ENCODE measurements at places on chromosomes 7 and 10.
A peak's percentile ranks its signal among the peaks of the same experiment; 100 is the strongest.

GRCh38 chr10:79282388-79282787, 64.9 kb upstream of the PPIF start:
- peak; percentile 50 for DNase-seq

DNA sequence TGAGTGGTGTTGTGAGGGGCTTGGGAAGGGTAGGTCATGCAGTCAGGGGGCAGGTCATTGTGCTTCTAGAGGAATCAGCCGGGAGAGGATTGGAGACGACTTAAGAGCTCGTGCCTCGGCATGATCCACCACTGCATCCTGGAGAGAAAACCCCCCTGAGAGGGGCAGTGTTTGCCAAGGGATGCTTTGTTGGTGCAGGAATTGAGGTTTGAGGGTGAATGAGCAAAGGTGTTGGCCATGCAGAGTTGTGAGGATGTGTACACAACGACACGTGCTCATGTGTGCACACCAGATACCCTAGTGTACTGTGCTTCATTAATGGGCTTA, 85.6 kb upstream of the ANLN start:
- no peak for DNase-seq

- no peak for DNase-seq
Measured at GRCh38 chr7:114531326-114531725, 116.7 kb downstream of the FOXP2 start.

- no peak for DNase-seq
Measured at GRCh38 chr10:78963074-78964034, 105.4 kb upstream of the ZMIZ1 start.

- peak; percentile 81 for DNase-seq
Measured at GRCh38 chr10:78319371-78319770, 285.7 kb downstream of the RPS24 start.

DNA sequence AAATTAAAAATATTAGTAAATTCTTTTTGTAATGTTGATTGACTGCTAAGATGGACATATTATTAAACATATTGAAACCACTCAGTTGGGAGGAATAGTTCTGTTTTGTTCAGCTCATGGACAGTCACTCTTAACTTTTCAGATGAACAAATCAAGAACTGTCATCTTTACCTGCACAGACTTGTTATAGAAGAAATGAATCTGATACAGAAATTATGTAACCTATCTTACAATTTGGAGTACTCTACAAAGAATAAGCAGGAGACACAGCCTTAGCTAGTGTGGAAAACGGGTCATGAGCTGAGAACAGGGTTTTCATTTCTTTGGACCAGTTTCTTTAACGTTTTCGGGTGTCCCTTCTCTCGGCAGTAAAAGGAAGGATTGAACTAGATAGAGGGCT, 1.2 kb upstream of the ANLN start:
- DNase-seq: no peak

DNA sequence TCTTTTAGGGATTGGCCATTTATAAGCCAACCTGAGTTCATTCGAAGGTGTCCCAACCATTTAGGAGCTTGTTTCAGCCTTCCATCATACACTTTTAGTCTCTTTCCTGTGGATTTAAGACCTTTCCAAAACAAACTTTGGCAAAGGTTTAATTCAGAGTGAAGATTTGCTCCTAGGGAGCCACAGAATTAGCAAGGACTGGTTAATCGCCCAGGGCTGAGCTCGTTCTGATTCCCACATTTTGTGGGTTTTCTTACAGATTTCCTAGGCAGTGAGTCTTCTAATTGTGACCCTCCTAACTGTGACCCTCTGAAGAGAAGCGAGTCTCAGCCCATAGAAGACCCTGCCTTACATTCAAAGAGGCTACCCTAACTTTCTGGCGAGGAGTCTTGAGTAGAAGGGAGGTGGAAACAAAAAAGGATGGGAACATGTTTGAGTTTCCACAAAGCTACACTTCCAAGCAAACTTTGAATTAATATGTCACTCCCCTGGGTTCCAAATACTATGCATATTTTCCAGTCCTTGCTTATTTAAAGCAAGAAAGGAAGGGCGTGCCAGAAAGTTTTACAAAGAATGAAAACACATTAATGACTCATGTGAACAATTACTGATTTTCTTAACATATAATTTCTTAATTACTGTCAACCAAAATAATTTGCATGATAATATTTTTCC, 118.3 kb downstream of the ARID5B start:
- no peak for DNase-seq

GRCh38 chr10:116888380-116889055, 39.2 kb downstream of the ENO4 start:
- DNase-seq: no peak

DNA sequence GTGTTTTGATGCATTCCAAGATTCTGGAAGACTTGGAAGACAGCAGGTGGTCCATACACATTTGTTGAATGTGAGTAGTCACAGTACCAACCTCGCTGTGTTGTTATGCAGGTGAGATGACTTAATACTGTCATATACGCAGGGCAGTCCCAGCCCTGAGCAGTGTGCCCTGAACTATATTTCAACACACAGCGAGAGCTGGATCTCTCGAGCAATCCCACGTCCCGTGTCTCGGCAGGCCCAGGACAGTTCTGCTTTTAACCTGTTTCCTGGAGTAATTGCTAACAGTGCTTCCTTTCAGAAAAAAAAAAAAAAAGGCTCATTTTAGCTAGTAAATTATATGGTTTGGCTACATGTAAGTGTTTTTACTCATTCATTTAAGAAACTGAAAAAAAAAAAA, 179.7 kb downstream of the PRKCQ start:
- no peak for DNase-seq

DNA sequence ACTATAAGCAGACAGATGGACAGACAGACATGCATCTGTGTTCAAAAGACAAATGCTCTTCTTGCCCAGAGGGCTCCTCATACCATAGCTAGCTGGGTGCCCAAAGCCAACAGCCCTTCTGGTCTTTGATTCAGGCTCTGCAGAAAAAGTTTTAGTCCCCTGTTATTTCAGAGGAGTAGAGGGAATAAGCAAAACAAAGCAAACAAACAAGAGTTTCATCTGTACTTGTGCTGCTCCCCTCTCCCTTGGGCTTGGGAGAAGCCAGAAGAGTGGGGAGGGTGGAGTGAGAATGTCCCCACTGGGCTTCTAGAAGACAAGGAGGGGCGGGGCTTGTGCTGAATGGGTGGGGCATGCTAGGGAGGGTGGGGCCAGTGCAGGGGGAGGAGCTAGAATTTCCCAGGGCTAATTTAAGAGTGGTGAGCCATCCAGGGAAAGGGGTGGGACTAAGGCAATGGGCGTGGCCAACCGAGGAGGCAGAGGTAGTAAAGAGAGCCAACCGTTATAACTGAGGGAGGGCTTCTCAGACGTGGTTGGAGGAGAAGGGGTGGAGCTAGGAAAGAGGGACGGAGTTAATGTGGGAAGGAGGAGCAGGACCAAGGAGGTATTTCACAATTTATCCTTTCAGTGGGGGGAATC, 101.2 kb upstream of the MGMT start:
- DNase-seq: no peak

DNA sequence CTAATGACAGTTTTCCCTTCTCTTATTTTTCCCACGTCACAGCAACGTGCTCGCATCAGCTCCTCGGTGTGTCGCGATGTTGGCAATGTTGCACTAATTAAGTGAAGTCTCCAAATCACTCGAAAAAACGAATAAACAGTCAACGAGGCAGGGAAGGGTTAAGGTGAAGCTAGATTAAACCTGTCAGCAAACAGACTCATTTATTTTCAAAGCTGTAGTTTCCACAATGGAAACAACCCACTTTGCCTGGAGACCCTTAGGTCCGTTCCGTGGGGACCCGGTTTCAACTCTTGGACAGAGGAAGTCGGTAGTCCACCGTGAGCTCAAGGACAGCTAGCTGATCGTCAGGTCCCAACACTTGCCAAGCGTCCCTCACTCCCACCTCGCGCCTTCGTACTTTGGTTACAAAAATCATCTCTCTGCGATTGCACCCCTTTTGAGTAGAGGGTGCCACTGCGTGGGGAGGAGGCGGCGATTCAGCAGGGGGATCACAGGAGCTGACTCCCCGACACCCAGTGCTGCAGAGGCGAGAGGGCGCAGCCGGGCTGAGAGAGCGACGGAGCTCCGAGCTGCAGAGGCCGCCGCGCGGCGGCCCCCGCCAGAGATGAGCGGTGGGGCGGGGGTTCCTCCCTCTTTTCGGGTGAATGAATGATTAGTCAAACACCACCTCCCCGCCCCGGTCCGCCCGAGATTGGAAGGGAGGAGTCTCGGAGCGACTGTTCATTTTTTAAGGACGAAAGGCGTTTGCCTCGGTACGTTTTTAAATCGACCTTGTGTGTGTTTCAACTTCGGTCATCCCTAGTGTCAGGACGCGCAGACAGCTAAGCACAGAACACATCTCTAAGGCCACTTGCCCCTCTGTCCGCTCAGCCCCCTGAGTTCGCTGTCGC, 1.3 kb upstream of the BMPER start:
- peak; percentile 36 for DNase-seq

- DNase-seq: no peak
Measured at GRCh38 chr10:62732841-62733653, 71.5 kb upstream of the ADO start.

GRCh38 chr7:100929808-100930174, 19.5 kb upstream of the MUC3A start:
- no peak for DNase-seq

- DNase-seq: peak; percentile 42
Measured at GRCh38 chr10:521261-522250, 167.9 kb downstream of the DIP2C start.

- DNase-seq: no peak
Measured at GRCh38 chr7:31371621-31372020, 31.1 kb upstream of the NEUROD6 start.

DNA sequence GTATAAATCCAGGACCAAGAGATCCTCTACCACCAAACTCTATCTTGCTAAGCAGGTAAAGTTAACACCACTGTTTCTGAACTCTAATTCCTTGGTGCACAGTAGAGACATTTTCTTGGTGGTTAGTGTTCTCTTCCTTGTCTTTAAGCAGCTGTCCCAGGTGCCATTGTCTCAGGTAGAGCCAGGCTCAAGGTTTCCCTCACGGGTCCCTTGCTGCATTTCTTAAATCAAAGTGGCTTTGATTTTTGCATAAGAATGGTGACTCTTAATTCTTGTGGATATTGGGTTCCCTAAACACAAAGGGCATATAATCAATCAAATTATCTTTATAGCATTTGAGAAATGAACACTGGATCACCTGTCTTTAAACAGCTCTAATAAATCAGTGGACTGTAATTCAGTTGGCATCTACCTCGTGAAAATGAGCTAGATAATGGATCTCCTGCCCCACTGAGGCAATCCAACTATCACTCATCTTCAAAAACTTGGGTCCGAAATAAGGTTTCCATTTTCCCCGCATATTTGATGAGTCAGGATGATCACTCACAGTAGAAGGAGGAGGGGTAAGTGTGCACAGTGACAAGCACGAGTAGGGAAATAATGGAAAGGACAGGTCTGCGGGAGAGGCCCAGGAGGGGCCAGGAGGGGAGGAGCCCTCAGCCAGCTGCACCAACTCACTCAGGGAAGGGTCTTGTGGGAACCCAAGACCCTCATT, 2.4 kb downstream of the ABCC2 start:
- DNase-seq: no peak

DNA sequence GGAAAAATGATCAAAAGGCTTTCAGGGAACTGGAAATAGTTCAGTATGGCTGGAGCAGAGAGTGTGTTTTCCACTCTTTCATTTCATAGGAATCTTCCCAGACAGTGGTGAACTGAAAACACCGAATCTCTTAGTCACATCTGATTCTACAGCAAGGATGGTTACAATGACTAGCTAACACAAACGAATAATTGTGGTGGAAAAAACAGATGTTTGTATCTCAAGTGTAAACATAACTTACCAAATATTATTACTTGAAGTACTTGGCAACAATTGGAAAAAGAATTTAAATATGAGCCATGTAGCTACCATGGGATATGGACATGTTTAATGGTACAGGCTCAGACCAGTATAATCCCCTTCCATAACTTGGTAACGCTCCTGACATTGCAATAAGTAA, 21.1 kb upstream of the BPGM start:
- DNase-seq: no peak

DNA sequence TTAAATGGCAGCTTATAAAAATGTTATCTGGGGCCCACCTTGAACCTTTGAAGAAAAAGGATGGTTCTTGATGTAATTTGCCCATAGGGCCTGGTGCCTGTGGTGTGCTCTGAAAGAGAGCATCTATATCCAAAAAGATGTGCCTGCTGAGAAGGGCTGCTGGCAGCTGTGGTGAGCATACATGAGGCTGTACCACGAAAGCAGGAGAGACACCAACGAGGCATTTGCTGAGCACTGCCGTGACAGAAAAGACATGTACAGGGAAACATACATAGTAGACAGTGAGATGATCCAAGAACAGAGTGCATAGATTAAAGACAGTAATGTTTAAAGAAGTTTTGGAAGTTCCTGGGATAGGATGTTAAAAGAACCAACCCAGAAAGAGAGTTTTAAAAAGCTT, 664.5 kb downstream of the PHTF2 start:
- DNase-seq: no peak

DNA sequence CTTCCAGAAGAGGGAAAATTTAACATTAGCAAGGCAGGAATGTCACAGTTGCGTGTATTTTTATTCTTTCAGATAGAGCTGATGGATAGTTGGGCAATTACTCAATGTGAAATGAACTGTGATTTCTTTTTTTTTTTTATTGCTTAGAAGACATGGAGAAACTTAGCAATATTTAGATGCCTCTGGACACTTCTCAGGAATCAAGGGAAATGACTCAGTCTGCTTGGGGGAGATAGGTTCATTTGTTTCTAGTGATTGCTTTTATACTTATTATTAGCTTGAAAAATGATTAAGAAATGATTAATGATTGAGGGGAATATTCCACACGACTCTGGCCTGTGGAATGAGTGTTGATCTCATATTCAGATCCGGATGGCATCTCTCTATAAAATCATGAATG, 33.1 kb upstream of the TBX20 start:
- no peak for DNase-seq

DNA sequence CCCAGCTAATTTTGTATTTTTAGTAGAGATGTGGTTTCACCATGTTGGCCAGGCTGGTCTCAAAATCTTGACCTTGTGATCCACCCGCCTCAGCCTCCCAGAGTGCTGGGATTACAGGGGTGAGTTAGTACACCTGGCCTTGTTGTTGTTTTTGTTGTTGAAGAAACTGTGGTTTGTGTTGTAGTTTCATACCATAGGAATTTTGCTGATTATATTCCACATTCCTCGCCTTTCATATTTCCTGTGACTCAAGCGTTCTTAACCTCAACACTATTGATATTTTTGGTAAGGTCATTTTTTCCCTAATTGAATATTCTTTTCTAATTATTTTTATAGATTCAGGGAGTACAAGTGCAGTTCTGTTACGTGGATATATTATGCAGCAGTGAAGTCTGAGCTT, 16.7 kb downstream of the LIPF start:
- DNase-seq: no peak

- DNase-seq: no peak
Measured at GRCh38 chr7:27181795-27182275, 3.2 kb downstream of the HOXA11 start.

GRCh38 chr7:47218378-47219176, 363.3 kb downstream of the TNS3 start:
- no peak for DNase-seq

GRCh38 chr10:1598393-1599153, 138.8 kb downstream of the ADARB2 start:
- no peak for DNase-seq

GRCh38 chr10:53579773-53580172, 807.2 kb upstream of the MBL2 start:
- no peak for DNase-seq

All from SK-N-DZ (cell line).